ENCODE measurements at places on chromosomes 6 and 20.
A peak's percentile ranks its signal among the peaks of the same experiment; 100 is the strongest.

DNA sequence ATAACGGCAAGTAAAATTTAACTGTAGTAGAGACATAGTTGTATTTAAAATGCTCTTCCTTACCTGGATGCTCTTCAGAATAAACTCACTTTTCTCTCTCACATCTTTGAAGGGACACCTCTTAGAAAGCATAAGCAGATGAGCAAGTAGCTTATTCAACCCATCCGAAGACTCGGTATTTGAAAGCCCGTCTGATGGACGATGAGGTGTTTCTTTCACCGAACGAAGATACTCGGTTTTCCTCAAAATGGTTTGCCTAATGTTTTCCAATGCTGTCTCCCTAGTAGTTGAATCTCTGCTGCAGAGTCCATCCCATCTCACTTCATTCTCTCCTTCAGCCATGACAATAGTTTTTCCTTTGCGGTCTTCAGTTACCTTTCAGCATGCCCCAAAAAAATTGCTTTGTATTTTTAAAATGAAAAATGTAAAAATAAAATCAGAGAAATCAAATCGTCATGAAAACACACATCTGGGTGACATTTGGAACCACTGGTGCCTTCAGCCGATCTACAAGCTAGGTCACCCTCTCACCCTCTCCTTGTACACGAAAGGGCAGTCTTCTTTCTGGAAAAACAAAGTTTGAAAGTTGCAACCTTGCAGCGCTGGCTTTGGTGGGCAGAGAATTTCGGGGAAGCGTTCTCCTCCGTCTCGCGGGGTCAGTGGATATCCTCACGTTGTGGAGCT, 772 bp downstream of the SESN1 start:
- peak; percentile 7 for DNase-seq

- DNase-seq = no peak
These were observed 38.5 kb downstream of the PXDC1 start for GRCh38 chr6:3712827-3713665.

- DNase-seq = no peak
These were observed 90.0 kb downstream of the PERP start for GRCh38 chr6:138017166-138017757.

GRCh38 chr20:49476016-49476355, 6.5 kb downstream of the KCNB1 start:
- no peak for DNase-seq

DNA sequence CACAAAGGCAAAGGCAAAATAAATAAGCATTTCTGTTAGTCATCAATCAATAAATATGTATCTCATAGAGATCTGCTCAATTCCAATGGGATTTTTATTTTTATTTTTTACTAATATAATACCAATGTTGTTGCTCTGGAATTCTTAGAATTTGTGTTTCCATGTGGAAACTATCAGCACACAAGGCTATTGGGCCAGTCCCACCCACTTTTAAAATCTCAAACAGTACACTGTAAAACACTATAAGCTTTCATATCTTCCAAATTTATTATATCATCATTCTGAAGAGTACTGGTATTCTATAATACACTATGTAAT, 563.8 kb upstream of the MARCKS start:
- no peak for DNase-seq

DNA sequence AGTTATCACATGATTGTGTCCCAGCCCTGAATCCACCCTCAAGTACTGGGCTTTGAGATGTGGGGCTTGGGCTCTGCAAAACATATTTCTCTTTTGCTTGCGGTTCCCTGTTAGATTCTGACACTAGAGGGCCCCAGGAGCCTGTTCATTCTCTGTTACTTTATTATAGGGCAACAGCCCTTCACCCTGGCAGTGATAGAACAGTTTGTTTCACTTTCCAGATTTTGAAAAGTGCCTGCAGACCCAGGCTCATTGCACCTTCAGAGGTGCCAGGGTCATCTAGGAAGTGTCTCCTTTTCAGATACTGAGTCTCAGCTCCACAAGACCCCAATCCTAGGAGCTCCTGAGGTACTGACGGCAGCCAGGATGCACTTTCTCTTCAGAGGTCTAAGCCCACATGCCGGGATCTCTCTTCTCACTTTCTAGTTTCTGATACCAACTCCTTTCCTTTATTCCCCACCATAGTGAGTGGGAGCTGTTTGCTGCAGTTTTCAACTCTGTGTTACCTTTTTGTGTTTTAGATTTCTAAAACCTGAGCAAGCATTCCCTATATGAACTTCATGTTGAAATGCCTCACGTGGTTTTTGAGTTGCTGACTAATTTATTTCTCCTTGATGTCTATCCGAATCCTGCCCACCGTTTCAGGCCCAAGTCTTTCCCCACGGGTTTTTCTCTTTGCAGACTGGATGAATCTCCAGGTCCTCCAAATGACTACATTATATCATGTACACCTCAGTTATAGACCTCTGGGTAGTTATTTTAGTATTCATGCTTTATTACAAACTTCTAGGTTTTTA, 10.9 kb downstream of the ABT1 start:
- DNase-seq = peak; percentile 69

- no peak for DNase-seq
These were observed 207.6 kb downstream of the TBC1D7 start for GRCh38 chr6:13120483-13121482.

All from CD4-positive, alpha-beta memory T cell (primary cell).